ENCODE measurements at places on chromosomes 5 and 9.

GRCh38 chr5:1445689-1446601, 705 bp upstream of the SLC6A3 start:
- no peak for DNase-seq

DNA sequence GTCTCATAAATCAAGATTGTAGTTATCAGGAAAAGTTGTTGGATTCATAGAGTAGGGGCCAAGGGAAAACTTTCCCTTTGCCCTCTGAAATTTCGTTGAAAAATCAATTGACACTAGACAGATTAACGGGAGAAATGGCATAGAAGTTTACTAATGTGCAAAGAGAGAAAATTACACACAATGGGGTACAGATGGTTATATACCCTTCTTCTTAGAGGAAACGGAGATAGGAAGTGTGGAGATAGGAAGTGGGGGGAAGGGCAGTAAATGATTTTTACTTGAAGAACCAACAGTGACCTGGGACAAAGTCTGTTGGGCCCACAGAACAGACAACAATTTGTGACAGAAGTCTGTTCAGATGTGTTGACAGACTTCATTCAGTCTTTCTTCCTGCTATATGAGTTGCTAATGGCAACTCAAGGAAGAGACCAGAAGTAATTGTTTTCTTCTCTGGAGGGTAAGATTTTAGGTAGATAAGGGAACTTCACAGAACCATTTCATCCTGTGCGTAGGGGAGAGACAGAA, 177.9 kb downstream of the C9orf152 start:
- no peak for DNase-seq

GRCh38 chr5:491856-492155, 32.4 kb downstream of the SLC9A3 start:
- no peak for DNase-seq

- DNase-seq: no peak
Measured at GRCh38 chr5:157253547-157253946, 12.4 kb upstream of the CYFIP2 start.

GRCh38 chr5:58462623-58463230, 2.8 kb upstream of the PLK2 start:
- DNase-seq: no peak

DNA sequence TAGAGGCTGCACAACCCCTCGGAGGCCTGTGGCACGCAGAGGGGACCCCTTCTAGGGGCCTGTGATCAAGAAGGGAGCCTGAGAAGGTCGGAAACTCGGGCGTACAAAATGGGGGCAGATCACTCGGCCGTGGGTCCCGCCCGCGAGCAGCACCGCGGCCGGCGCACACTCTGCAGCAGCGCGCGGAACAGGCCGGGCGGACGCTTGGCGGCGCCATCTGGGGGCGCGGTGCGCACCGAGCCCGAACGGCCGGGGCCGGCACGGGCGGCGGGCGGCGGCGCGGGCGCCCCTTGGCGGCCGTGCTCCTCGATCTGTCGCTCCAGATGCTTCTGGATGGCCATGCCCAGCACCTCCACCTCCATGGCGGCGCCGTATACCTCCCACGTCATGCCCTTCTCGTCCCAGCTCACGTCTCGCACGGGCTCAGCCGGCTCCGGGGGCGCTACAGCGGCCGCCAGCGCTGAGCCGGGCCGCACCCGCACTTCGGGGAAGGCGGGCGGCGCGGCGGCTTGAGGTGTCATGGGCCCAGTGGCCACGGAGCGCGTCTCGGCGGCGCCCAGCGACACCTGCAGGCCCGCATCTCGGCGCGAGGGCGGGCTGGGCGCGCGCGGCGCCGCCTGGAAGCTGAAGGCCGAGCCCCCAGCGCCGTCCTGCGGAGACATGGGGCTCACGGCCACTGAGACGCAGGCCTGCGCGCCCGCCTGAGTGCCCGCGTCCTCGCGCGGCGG, 13.1 kb downstream of the GPRIN1 start:
- peak; percentile 44 for DNase-seq

GRCh38 chr5:61349935-61350334, 17.9 kb downstream of the ZSWIM6 start:
- DNase-seq: no peak

DNA sequence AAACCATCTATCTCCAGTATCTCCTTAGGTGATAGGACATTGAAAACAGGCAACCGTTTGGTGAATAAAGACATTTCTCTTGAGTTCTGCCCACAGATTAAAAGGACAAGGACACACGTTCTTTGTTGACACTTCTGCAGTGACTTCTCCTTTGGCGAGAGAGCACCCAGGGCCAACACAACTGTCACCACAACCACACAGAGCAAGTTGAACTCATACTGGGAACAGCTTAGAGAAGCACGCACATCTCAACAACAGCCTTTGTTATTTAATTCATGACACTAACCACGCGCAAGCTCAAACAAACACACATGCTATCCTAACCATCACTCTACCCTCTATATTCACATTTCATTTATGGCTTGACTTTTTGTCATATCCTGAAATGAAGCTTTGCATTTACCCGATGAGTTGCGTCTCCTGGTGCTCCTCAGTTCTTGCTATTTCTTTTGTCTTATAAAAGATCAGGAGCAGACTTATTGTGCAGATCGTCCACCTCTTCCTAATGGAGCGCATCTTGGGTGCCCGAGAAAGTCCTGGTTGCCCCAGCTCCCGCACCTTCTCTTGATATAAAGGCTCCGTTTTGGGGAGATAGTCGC, 543 bp downstream of the ST8SIA4 start:
- DNase-seq: no peak

- no peak for DNase-seq
Measured at GRCh38 chr5:172683264-172683644, 42.2 kb downstream of the NEURL1B start.

DNA sequence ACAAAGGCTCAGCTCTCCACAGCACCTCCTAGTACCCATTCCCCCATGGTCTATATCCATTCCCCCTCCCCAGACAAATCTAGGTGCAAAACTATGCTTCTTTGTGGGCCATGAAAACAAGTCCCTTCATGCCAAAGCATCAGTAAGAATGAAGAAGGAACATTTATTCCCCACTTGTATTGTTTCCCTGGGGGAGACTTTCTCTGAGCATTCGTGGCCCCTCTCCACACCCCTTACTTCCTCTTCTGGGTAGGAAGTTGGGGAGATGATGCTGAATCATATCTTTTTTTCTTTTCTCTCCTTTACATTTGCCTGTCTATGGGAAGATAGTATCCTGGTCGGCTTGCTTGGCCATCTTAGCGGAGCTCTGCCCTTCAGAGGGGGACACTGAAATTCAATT, 246.8 kb downstream of the NSG2 start:
- no peak for DNase-seq

- DNase-seq: no peak
Measured at GRCh38 chr9:108197008-108197365, 658.8 kb downstream of the ACTL7B start.

GRCh38 chr5:126836778-126837177, 59.8 kb downstream of the LMNB1 start:
- no peak for DNase-seq

DNA sequence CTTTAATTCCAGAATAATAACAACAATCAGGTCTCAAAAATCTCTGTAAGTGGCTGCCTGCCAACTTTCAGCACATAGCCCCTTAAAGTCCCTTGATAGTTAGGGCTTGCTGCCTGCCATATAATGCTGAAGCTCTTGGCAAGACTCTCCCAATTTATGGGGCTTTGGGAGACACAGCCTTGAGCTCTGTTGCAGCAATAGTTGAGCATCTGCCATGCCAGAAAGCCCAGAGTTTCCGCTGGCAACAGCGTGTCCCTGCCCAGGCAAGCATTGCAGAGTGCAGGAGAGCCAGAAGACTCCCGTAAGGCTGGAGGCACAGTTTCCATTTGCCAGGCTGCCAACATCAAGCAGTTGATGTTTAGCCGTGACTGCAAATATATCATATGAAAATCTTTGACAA, 678.5 kb upstream of the NUDT12 start:
- DNase-seq: no peak

DNA sequence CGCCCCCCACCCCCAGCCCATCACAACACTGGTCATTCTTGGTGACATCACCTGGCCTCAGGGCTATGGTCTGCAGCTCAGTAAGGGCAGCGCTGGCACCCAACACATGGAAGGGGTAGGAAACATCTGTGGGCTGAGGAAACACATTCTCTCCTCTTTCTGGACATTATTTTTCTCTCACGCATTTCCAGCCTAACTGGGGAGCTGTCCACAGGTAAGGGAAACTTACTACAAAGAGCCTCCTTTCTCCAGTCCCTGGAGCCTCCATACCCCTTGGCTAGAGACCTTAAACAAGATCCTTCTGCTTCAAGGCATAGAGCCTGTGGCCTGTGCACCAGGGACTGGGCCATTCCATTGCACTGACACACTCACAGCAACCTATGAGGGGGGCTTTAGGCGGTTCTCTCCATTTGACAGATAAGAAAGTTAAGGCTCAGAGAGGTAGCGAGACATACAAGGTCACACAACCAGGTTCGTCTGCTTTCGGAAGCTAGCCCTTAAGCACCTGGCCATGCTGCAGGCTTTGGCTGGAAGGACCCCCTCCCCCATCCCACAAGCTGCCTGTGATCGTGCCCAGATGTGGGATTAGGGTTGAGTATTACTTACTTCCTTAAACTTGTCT, 40.7 kb downstream of the CXXC5 start:
- DNase-seq: no peak

DNA sequence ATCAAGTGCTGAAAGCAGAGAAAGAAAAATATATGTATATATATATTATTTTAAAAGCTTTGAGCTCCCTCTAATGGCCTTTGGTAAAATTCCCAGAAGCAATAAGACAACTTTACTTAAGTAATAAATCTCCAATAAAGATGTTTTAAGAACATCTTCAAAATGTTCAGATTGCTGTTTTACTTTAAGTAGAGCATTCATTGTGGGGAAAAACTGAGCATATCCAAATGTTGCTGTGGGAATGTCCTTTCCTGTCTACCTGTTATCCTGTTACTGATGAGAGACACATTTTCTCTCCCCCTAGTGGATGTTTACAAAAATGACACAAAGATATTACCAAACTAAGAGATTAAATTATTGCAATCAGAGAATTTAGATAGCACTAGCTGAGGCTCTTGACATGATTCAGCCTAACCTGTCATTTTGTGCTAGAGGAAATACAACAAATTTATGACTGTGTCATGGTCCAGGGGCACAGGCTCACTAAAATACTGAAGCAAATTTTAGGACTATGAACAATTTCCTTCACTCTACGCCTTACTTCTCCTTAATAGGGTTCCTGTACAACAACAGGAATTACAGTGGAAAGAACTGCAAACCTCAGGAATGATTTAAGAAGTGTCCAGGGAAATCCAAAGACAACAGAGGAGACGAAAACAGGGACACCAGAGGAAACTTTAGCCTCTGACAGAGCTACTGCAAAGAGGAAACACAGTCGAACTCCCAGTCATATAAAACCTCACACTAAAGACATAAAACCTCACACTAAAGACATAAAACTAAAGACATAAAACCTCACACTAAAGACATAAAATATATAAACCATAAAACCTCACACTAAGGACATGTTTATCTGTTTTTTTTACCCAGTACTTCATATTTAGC, 24.3 kb upstream of the PRRC1 start:
- DNase-seq: no peak

- DNase-seq: no peak
Measured at GRCh38 chr5:176396330-176396729, 7.8 kb downstream of the HIGD2A start.

- DNase-seq: no peak
Measured at GRCh38 chr9:72728031-72728770, 206.8 kb downstream of the TMC1 start.

DNA sequence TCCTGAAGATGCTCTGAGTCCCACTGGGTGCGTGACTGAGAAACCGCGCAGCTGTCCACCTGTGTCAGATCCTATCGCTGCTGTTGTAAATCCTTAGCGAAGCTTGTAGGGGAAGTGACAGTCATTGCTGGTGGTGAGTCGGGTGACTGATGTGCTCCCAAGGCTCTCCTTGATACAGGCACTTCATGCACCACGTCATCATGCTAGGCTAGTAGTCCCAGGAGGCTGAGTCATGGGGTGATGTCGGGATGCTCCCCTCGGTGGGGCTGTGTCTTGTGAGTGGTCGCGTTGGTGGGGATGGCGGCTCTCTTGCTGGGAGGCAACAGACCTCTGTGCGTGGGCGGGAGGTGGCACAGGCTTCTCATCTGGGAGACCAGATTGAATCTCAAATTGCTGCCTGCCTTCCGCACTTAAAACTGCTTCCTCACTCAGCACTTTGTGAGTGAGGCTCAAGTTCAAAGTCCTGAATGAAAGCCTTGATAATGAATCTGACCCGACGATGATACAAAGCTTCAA, 84.7 kb downstream of the CSNK1A1 start:
- no peak for DNase-seq

DNA sequence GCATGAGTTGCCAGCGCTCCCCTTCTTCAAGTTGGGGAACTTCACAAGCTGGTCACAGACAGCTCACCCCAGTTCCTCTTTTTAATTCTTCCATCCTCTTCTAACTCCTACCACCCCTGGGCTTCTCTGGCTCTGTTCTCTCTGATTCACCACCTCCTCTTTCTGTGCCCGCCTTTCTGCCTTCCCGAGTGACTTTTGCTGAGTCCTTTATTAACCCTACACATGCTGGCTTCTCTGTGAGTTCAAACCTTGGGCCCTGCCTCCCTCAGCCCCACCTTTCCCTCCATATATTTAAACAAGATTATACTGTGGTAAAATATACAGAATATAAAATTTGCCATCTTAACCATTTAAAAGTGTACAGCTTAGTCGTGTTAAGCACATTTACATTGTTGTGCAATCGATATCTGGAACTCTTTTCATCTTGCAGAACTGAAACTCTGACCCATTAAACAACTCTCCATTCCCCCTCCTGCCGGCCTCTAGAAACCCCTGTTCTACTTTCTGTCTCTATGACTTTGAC, 32.0 kb downstream of the SLC46A2 start:
- DNase-seq: no peak

DNA sequence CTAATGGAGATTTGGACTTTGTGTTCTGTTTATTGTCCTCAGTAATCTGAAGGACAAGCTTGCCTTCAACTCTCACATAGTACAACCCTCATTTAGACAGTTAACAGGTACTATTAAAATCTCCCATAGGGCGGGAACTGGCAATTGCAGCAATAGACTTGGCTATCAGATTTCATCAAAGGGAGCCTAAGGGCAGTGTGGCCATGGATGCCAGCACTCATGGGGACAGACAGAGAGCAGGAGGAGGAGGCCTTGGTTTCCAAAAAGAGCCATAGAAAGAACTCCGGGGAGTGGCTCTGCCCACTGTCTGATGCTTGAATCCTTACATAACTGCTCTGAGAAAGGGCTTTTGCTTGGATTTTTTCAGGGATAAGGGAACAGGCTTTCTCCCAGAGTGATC, 6.8 kb downstream of the SLC36A1 start:
- no peak for DNase-seq

DNA sequence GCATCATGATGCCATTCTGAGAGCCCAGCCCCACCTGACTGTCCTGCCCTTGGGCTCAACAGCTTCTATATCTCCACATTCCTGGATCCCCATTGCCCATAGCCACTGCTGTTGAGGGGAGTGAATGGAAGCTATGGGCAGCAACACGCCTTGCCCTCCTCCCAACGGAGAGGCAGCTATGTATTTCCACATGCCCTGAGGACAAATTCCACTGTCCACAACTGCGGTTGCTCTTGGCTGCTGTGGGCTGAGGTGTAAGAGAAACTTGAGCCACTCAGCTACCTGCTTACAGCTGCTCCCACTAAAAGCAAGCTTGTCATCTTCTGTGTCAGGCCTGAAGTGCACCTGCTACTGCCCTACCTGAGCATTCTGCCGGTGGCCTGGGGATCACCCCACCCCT, 222.9 kb downstream of the PSAT1 start:
- DNase-seq: no peak
